ENCODE measurements at places on chromosomes 1 and 21. TPM values are rescaled to one million over a fixed set of nuclear protein-coding genes. Genes with fewer than 3 reads are reported as not detected.

ALX3 gene
- total RNA-seq, result not detected

SMPDL3B gene
- total RNA-seq, result 83.1 TPM

DNA sequence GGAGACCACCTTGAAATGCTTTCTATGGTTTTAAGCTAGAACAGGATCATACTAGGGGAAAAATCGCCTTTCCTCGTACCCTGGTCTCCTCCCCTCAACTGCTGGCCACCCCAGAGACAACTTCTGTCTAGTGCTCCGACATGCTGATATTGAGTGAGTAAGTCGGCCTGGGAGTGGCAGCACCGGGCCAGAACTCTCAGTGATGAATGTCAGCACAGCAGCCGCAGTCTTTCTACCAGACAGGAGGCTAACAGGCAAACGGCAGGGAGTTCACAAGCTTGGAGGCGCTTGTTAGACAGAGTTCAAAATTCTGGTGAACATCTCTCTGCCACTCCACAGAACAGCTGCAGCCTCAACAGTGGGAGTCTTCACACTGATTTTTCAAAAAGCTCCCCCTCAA lies 716.9 kb downstream of the ADGRL2 start:
- H3K36me3 ChIP-seq, result no peaks in the 10 kb centered on the region
- no peak overlapping the region for H3K4me3 ChIP-seq
- no peak overlapping the region for H3K27ac ChIP-seq
- H3K4me1 ChIP-seq, result no peaks in the 10 kb centered on the region

DNA sequence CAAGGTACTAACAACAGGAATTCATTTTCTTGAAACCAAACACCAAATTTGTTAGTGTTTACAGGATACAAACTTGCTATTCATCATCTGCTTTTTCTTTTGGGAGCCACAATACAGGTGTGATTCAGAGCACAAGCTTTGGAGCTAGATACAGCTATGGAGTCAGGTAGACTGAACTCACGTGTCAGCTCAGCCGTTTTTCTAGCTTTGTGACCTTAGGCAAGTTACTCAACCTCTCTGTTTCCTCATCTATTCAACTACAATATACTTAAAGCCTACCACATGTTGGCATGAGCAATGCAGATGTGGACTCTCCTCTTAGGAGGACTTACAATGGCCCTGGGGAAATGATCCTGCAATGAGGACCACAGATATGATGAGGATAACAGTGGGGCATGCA lies 6.3 kb downstream of the HTR1D start:
- peaks cover 10% of the 10 kb centered on the region for H3K4me1 ChIP-seq
- no peaks in the 10 kb centered on the region for H3K27me3 ChIP-seq
- no peak for DNase-seq
- no peaks in the 10 kb centered on the region for H3K36me3 ChIP-seq
- no peak overlapping the region for H3K27ac ChIP-seq

DNA sequence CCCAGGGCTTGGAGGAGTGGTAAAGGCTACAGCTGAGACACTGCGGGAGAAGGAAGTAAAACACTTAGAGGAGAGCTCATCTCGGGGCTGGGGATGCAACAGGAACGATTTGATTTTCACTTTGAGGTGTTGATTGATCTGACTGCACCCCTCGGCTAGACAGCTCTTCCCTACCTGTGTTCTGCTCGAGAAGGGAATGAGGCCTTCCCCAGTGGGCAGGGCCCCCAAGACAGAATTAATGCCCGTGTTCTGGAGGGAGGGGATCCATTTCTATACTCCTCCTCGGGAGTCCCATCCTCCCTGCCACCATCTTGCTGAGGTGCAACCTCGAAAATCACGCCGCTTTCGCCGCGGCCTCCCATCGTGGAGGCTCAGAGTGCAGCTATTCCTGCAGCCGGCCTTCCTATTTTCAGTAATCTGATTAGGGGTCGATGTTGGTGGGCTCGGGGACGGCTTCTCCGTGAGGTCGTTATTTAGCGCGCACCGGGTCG lies 2.4 kb downstream of the ATP2B4 start:
- H3K4me3 ChIP-seq, result peak overlapping the region; percentile 92
- H3K36me3 ChIP-seq, result no peaks in the 10 kb centered on the region
- DNase-seq, result no peak
- peaks cover 33% of the 10 kb centered on the region for H3K4me1 ChIP-seq
- H3K27ac ChIP-seq, result no peak overlapping the region

DNA sequence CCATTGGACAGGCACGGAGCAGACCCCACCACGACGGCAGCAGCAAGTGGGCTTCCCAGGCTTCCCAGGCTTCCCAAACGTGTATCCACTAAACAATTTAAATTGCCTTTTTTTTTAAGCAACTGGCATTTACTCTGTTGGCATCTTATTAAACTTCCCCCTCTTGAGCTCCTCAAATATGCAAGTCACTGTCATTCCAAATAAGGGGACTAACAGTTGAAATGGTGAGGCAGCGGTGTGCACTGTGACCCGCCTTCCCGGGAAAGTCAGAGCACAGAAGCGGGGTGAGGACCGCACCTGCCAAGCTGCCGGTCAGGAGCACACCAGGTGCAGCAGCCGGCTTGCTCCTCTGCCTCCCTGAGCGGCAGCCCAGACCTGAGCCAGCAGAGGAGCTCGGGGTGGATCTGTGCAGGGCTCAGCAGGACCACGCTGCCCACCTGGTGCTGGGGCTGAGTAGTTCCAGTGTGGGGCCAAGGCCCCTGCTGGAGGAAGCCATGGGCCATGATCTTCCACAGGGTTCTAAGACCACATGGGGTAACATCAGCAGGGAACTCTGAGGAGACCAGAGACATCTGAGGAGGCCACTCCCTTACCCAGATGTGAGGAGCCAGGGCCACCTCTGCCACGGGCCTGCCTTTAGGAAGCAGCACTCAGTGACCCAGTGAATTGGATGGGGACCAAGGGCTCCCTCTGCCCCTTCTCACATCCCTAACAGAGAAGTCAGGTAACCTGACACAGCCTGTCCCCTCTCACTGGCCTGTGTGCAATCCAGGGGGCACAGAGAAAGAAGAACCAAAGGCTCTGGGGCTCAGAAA lies 245.4 kb downstream of the NPHP4 start:
- H3K27me3 ChIP-seq, result no peaks in the 10 kb centered on the region
- H3K36me3 ChIP-seq, result no peaks in the 10 kb centered on the region
- no peak for DNase-seq
- H3K4me3 ChIP-seq, result no peak overlapping the region
- H3K4me1 ChIP-seq, result no peaks in the 10 kb centered on the region
- no peak overlapping the region for H3K27ac ChIP-seq

DNA sequence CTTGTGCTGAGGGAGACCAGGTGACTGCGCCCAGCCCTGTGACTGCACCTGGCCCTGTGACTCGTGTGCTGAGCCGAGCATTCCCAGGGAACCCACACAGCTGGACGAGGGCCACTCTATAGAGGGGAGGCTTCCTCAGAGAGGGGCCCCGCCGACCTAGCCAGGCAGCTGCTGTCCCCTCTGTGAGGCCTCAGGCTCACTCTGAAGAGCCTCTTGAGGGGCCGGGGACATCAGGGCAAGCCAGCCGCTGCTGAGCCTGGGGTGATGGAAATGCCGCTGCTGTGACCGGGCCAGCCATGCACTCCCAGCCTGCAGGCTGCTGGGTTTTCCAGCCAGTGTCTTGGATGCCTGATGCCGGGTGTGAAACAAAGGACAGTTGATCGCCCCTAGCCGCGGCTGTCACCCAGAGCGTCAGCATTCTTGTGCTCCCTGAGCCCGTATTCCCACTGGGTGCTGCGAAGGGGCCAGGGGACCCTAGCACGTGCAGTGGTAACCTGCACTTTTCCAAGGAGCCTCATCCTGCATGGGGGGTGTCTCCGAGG lies 17.5 kb downstream of the PFKL start:
- no peaks in the 10 kb centered on the region for H3K36me3 ChIP-seq
- H3K4me1 ChIP-seq, result no peaks in the 10 kb centered on the region
- no peak overlapping the region for H3K4me3 ChIP-seq
- H3K27me3 ChIP-seq, result no peaks in the 10 kb centered on the region

DNA sequence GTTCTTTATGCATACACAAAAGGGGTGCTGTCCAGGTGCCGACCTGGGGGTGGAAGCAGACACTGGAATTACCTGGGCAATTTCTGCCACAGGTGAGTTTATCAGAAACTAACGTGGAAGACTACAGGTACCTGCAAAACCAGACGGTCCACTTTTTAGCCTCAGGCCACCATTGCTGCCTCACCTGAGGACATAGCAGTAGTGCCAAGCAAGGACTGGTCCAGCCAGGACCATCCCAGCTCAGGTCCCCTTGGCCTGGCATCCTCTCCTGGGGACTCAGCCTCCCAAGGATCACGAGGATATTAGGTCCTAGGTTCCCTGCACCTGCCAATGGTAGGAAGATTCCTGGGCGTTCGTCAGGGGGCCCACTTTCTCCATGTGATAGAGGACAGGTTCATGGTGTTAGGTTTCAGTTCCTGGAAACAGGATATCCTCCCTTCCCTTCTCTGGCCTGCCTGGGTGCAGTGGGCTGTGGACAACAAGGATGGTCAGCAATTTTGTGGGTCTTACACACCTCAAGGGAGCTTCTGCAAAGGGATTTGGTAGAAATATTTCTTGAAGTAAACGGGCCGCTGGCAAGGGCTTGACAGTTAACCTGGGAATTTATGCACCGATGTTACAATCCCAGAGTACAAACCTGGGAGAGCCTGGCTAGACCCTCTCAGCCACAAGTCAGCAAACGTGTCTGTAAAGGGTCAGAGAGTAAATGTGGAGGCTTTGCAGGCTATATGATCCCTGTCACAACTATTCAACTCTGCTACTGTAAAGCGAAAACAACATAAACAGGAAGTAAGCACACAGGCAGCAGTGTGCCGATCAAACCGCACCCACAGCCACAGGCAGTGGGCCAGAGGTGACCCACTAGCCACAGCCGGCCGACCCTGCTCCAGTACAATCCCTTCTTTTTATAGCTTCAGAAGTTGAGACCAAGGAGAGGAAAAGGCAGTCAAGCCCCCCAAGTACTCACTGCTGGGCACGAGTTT lies 71.4 kb upstream of the RAB4A start:
- no peak overlapping the region for H3K27ac ChIP-seq
- peak; percentile 53 for DNase-seq
- no peak overlapping the region for H3K4me3 ChIP-seq

- peaks cover 46% of the 10 kb centered on the region for H3K4me1 ChIP-seq
- no peak overlapping the region for H3K27ac ChIP-seq
- H3K27me3 ChIP-seq, result no peaks in the 10 kb centered on the region
- no peak overlapping the region for H3K4me3 ChIP-seq
- no peaks in the 10 kb centered on the region for H3K36me3 ChIP-seq
These were observed 45.9 kb downstream of the ADGRL2 start for GRCh38 chr1:81846630-81847029.

DNA sequence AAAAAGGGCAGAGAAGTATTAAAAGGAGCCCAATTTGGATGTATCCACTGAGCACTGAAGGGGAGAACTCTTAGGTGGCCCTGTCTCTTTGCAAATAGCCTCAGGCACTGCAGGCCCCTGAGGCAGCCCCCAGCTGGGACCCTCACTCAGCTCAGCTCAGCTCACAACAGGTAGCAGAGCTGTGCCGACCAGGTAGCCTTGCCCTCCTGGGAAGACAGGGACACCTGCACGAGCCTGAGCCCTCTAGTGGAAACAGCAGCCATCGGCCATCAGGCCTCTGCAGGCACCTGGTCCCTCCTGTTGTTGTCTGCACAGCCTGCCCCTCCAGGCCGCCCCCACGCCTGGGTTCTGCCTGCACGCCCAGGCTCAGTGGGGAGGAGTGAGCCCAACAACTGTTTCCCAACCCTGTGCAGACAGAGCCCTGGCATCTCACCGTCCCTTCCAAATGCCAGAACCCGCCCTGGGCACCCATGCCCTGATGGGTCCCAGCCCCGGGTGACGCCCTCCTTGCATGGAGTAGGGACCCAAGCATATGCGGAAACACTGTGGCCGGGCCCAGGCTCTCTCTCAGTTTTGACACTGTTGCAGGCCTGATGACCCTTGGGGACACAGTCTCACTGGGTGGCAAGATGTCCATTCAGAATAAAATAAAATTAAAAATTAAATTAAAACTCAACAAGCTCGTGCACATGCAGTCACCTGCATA lies 60.0 kb upstream of the AJAP1 start:
- no peak for DNase-seq
- no peaks in the 10 kb centered on the region for H3K27me3 ChIP-seq
- no peak overlapping the region for H3K4me3 ChIP-seq
- H3K4me1 ChIP-seq, result no peaks in the 10 kb centered on the region
- H3K27ac ChIP-seq, result no peak overlapping the region
- H3K36me3 ChIP-seq, result no peaks in the 10 kb centered on the region

DNA sequence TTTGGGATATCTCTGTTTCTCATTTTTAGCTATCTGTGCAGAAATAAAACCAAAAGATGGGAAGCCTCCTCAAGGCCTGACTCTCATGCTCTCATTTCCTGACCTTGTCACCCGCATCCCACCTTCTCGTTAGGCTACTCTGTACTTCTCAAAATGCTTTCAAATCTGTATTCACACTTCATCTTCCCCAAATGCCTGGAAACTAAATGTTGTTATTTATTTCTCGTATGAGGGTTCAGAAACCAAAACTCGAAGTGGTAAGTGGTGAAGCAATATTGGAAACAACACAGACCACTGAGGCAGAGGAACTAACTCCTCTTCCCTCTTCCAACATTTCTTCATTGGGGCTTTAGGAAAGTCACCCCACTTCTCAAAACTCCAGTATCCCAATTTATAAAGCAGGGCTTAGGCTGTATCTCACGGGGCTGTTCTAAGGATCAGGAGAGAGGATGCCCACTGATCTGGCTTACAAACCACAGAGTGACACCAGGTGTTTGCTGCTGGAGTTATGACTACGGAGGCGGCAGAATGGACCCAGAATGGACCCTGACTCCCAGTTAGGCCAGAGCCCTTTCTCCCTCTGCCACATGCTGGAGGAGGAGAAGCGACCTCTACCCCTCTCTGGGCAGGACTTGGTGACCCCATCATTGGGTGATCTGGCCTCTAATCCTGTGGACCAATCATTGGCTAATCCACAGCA lies 3.5 kb downstream of the SLAMF7 start:
- H3K4me1 ChIP-seq, result peaks cover 6% of the 10 kb centered on the region
- no peaks in the 10 kb centered on the region for H3K36me3 ChIP-seq
- H3K27ac ChIP-seq, result no peak overlapping the region
- no peak overlapping the region for H3K4me3 ChIP-seq
- no peak for DNase-seq

DNA sequence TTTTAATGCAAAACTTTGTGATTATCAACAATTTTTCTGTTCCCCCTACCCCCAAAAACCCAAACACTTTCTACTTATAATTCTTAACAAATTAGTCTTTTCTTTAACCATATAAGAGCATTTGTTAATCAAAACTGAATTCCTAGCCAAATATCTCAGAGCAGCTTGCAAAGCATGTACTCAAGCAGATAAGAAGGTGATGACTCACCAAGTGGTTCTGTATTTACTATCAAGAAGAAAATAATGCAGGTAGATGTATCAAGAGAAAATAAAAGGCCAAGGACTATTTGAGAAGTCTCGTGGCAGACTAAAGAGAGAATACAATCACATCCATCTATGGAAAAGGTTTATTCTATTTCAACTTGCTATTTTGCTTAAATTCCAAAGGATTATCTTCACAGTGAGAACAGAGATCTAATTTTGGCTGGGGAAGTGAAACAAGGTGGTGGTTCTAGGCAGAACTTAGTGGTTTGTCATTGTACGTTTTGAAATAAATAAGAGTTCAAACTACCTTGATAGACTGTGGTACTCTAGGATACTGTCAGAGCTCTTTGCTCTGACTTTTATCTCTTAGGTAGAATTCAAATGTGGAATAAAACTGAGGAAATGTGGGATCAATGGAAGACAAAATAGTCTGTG lies 94.7 kb upstream of the NRIP1 start:
- H3K4me1 ChIP-seq, result no peaks in the 10 kb centered on the region
- H3K36me3 ChIP-seq, result no peaks in the 10 kb centered on the region
- H3K4me3 ChIP-seq, result no peak overlapping the region

- H3K36me3 ChIP-seq, result no peaks in the 10 kb centered on the region
- H3K27ac ChIP-seq, result no peak overlapping the region
- DNase-seq, result no peak
These were observed 135.6 kb downstream of the TSEN15 start for GRCh38 chr1:184187097-184187496.

GRCh38 chr21:41614511-41614910 lies 106.6 kb upstream of the TMPRSS2 start:
- no peak overlapping the region for H3K4me3 ChIP-seq
- no peaks in the 10 kb centered on the region for H3K27me3 ChIP-seq
- H3K4me1 ChIP-seq, result peaks cover 12% of the 10 kb centered on the region
- no peaks in the 10 kb centered on the region for H3K36me3 ChIP-seq

Measured in GM23338 (cell line).